Neural crest cell (in vitro differentiated cells): ENCODE measurements at places on chromosomes 7 and 10. TPM values are rescaled to one million over a fixed set of nuclear protein-coding genes. Genes with fewer than 3 reads are reported as not detected.

DNA sequence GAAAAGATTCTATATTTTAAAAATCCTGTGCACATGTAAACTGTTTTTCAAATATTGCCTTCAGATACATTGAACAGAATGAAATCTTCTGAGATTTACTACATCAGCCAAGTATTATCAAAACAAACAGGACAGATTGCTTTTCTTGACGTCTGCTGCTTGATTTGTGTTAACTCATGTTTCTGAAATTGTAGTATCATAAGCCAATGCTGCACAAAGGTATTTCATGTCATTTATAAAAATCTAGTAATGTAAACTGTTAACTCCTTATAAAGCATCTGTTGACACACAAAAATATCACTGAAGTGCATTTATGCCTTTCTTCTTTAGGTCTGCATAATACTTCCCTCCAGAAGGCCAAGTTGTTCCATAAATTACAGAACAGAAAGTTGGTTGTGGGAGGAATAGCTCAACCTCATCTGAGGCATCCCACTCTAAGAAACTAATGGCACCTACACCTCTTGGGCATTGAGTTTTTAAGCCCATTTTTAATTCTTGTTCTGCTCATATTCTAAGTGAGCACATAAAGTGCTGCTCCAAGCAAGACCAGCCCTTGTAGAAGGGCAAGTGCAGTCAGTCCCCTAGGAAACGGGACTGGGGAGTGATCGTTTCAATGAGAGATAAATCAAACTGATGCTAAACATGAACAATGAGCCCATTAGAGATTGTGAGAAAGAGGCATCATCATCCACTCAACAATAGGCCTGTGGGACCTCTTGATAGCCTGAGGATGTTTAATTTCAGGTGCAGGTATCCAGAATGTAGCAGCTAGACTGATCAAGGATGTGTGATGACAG lies 28.5 kb downstream of the CAV1 start:
- DNase-seq, result no peak

DNA sequence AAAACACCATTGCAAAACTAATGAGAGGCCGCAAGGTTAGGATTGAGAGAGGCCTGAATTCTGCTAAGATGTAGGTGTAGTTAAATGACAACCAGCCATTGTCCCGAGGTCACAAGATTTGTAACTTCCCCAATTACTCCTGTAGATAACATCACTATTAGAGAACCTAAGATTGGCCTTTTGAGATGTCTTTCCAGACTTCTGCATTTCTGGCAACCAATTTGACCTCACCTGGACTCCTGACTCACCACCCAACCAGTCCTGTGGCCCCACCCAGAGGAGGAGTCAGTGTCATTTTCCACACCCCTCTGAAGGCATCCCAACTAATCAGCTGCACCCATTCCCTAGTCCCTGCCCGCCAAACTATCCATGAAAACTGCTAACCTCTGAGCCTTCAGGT lies 115.7 kb downstream of the PRKAG2 start:
- DNase-seq, result no peak

DNA sequence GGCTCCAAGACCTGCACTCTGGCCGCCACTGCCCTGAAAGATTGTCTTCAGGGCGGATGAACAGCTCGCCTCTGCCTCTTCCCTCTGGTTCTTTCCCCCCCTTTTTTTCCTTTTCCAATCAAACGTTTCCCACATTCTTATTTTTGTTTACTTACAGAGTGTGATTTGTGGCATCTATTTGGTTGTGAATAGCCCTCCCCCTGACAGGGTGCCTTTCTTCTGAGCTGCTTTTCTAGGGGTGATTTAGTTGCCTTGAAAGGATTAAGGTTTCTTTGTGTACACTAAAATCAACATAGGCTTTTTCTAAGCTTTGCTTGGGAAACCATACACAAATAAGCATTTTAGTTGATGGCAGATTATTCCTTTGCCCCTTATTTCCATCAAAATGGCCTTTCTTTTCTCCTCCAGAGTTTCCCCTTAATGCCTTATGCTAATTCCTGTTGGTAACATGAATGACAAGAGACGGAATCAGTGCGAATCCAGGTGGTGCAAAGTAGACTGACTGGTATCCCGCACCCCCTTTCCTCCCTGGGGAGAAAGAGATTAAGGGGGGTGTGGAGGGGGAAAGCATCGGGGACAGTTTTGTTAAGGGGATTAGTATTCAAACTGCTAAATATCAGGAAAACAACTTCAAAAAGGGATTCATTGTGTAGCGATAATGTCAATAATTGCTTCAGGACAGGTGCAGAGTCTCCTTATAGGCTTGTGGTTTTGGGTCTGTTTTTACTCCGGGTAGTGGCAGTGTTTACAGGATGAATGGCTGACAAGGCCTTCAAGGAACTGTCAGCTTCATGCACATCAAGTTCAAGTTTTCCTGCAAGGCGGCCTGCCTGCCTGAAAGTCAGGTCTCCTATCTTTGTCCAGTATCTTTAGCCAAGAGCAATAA lies 431.6 kb upstream of the GALNT17 start:
- DNase-seq, result no peak

- DNase-seq, result no peak
Observed at GRCh38 chr7:28615091-28615490, 202.8 kb downstream of the CREB5 start.

The CALCR gene
- total RNA-seq, result 0.07 TPM in 1 of 2 replicates, not detected in the other
